ENCODE measurements at places on chromosomes 5 and 9. TPM values are rescaled to one million over a fixed set of nuclear protein-coding genes. Genes with fewer than 3 reads are reported as not detected.

Gene PRRX2
- not detected for total RNA-seq

DNA sequence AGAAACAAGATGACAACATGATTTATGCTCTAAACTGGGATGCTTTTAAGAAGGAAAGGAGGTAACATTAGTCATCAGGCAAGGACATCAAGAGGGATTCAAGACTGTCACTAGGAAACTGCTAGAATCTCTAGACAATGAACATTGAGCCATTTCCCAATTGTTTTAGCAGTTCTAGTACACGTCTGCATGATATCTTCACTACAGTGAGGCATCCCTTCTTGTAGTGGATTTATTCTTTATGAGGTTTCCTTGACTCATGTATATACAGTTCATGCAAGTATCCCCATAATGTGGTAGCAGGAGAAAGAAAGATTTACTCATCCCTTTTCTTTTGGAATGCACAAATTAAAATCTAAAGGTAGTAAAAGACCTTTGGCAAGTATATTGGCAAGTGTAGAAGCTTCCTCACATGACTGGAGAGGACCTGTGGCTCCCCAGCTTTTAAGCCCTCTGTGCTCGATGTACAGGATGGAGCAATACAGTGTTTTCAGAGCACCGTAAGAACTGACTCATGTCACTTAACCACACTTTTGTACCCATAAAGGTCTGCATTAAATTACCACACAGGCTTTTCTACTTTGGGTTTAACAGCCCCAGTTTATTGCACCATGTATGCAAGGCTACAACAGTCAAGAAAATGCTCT lies 335.9 kb downstream of the SEMA5A start:
- DNase-seq = no peak

Gene CDHR2
- total RNA-seq = 0.05 TPM

GRCh38 chr5:57696825-57697570 lies 214.4 kb upstream of the ACTBL2 start:
- no peak for DNase-seq

Gene BTNL8
- total RNA-seq = not detected

Gene TMEM215
- total RNA-seq = not detected

Gene SLC25A2
- not detected for total RNA-seq

- no peak for DNase-seq
Measured at GRCh38 chr9:13410566-13411031, 131.1 kb upstream of the MPDZ start.

Gene C9orf43
- total RNA-seq = 1.0 TPM
